ENCODE measurements at places on chromosomes 16 and 17.

- DNase-seq = no peak
Measured at GRCh38 chr16:51084074-51084928, 66.8 kb downstream of the SALL1 start.

DNA sequence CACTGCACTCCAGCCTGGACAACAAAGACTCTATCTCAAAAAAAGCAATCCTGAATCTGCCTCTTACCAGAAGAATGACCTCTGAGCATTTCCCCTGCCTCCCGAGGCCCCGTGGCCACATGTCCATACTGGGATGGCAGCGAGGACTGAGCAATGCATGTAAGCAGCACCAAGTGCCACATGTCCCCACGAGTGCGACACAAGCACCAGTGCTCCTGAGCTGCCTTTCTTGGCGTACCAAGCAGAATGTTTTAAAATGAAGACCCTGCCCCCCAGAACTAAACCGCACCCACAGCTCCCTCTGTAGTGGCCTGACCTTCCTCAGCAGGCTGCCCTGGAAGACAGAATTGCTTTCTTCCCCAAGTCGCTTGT lies 373.3 kb downstream of the SLC39A11 start:
- DNase-seq = no peak

GRCh38 chr17:28371245-28372202 lies at the start of gene SARM1:
Gene SARM1 (plus strand): TSS chr17:28371694. CDS start chr17:28372033, 339 bp downstream.
- no peak for DNase-seq

GRCh38 chr16:9407206-9407758 lies 315.8 kb downstream of the HAPSTR1 start:
- DNase-seq = no peak

DNA sequence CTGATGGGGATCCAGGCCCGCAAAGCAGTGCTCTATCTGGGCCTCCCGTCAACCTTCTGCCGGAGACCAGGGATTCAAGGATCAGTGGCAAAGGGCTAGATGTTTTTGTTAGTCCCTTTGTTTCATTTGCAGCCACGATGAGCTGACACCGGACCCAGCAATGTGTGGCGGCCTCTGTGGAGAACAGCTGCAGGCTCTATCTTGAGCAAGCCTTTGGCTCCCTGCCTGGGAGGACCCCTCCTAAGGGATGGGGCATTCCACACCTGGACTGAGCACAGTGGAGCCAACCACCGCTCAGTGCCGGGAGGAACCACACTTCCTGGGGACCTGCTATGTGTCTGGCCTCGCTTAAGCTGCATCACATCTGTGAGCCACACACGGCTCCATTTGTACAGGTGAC lies 215.8 kb downstream of the RBFOX3 start:
- DNase-seq = no peak

DNA sequence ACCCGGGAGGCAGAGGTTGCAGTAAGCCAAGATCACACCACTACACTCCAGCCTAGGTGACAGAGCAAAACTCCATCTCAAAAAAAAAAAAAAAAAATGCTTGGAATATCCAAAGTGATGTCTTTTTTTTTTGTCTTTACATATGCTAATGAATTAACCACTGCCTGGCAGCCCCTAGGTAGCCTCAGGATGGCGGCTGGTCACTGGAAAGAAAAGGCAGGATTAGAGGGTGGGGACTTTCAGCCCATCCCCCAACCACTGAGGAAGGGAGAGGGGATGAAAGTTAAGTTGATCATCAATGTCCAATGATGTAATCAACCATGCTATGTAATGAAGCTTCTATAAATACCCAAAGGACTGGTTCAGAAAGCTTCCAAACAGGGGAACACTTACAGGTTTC lies 26.8 kb downstream of the RNF157 start:
- no peak for DNase-seq

- DNase-seq = no peak
Measured at GRCh38 chr17:78239489-78239931, 8.1 kb downstream of the TMEM235 start.

DNA sequence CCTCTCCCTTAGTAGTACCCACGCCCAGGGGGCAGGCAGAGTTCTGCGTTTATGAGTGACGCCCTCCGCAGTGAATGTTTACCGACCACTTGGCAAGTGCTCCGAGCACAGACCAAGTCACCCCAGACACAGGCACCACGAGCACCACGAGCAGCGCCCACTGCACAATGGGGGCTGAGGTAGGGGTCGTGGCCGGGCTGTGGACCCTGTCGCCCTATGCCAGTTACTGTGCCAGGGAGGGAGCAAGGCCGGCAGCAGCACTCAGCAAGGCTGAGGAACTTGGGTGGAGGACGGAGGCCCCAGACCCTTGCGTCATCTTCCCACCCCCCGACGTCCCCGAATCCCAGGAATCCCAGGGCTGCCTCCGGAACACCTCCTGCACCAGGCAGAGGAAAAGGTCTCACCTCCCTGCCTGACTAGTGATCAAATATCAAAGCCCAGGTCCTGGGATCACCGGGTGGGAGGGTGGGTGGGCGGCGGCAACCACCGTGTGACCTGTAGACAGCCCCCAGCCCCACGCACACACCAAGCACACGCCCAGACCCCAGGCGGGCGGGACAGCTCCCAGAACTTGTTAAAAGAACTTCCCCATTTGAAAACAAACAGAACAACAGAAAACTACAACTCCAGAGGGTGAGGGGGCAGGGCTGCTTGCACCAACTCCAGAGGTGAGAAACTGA lies 5.4 kb downstream of the VASN start:
- no peak for DNase-seq

- peak; percentile 27 for DNase-seq
Measured at GRCh38 chr16:1771864-1772361, 570 bp upstream of the NME3 start.

DNA sequence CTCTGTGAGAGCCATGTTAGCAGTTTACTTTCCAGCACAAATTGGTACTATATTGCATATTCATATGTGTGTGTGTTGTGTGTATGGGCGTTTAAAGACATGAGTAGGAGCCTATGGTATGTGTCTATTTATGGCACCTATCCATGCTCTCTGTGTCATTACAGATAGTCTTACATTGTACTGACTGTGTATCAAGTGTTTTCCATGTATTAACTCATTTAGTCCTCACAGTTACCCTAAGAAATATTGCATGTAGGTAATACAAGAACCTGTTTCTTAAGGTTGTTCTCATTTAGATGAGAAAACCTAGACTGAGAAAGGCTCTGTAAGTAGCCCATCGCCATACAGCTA lies 1.6 kb downstream of the ALG1 start:
- no peak for DNase-seq

DNA sequence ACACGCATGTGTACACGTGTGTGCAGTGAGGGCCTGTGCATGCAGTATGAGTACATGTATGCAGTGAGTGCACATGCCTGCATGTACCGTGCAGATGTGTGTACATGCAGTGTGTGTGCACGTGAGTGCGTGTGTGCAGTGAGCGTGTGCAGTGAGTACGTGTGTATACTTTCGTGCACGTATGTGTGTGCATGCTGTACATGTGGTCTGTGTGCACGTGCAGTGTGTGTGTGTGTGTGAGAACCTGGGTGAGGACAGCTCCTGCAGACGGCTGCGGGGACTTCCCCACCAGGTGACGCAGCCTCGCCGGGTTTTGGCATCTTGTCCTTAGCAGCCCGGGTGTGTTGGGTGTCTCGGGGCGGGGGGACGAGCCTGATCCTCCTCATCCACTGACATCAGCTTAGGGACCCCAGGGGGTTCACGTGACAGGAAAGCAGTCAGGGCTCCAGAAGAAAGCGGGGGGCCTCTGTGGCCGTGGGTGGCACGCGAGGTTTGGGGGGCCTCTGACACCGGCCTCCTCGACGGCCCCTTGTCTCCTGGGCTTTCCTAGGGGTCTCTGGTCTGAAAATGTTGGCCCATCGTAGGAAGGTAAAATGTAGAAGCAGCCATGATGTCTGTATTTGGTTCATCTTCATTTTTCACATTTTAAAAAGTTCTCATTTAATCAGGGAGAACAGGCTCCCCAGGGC lies 119.6 kb upstream of the ZNF750 start:
- DNase-seq = no peak

DNA sequence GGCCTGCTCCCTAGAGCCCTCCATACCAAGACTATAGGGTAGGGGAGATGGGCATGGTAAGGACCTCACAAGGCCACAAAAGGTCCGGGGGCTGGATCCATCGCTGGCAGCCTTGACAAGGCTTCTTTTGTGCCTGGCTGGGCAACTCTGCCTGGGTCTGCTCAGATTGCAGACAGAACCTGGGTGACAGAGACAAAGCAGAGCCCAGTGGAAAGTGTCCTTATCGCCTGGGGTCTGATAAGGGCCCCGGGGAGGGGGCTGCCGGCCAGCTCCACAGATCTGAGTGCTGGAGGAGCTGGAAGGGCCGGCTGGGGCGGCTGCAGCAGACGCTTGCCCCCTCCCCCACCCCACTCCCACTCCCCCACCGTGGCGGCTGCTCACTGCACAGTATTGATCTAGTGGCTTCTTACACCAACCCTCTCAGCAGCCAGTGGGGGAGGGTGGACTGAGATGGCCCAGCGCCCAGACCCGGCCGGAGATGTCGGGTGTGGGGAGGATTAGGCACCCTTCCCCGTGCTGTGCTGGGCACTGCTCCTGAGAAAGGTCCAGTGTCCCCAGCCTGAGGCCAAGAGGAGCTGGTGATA lies 7.2 kb downstream of the MMP15 start:
- DNase-seq = no peak

GRCh38 chr17:62653002-62653825 lies 25.7 kb downstream of the MRC2 start:
- peak; percentile 82 for DNase-seq

DNA sequence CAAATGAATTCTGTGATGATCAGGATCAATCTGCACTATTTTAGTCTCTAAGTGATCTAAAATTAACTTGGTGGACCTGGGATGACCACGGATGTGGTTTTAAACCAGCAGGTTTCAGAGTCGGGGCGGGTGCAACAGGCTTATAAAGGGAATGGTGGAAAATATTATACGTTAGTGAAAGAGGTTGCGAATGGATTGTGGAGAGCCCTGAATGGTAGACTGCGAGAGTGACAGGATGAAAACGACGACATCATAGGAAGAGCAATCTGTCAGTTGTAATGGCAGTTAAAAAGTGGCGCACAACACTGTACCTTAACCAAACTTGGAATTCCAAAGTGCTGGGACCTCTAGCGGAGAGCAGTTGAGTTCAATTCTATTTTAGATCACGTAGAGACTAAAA lies 1.2 kb upstream of the CYB5B start:
- no peak for DNase-seq

GRCh38 chr17:16465861-16466338 lies 26.1 kb downstream of the LRRC75A start:
- DNase-seq = no peak

GRCh38 chr16:8678068-8678927 lies 3.9 kb downstream of the ABAT start:
- DNase-seq = no peak

DNA sequence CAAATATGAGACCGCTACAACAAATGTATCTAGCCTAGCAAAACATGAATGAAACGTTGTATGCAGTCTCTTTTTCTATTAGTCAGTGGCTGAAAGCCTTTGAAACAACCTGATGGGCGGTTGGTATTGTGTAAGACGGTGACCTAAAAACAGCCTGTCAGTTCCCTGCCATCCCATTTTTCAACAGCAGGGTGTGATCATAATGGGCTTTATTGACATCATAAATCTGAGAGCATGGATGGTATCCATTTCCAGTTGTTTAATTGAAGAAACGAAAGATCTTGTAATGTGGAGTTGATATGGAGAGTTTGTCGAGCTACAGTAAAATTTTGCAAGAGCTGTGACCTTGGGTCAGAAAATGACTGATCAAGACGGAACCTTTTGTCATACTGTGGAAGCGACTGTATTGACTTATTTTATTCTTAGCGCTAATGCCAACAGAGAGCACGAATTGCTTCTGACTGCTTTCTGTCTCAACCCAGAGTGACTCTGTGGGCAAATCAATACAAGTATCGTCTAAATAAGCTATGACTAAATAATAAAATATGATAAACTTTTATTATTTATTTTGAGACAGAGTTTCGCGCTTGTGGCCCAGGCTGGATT lies 12.3 kb upstream of the MEIOB start:
- peak; percentile 74 for DNase-seq

DNA sequence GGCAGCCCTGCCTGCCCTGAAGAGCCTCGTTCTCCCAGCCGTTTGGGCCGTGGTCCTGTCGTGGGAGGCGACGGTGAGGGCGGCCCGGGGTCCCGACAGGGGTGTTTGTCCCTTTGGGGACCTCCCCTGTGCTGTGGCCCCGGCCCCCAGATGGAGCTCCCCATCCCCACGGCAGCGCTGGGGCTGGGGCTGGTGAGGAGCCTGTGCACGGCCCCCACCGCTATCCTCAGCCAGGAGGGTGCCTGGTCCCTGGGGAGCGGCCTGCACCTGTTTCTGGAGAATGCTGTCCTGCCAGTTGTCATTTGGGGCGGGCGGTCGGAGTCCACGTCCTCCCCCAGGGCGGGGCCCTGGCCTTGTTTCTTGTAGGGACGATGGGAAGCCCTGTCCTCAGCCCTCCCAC lies 6.6 kb downstream of the CAPN15 start:
- DNase-seq = no peak

- DNase-seq = peak; percentile 50
Measured at GRCh38 chr17:4711661-4712181, 1.3 kb downstream of the ARRB2 start.

- no peak for DNase-seq
Measured at GRCh38 chr16:57392694-57393093, 11.9 kb upstream of the CCL17 start.

GRCh38 chr17:44907729-44908470 lies 7.4 kb downstream of the GFAP start:
- DNase-seq = no peak

DNA sequence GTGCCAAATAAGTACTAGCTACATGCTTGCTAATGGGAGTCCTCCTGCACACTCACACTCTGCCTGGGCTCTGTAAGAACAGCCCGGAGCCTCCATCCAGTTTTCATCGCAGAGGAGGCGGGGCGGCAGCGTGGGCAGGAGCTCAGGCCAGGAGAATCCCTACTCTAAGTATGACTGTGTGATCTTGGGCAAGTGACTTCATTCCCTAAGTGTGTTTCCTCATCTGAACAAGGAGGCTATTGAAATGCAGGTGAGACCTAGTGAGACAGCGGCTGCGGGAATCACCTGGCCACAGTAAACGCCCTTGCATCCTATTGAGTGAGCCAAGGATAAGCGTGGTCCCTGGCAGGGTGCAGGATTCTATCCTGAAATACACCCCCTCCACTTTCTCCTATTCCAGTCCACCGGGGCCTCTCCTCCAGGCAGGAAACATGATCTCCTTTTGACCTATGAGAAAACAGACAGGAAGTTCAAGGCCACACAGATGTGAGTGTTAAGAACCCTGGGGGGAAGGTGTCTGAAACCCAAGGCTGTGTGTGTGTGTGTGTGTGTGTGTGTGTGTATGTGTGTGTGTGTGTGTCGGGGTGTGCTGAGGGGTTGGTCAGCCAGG lies 5.2 kb upstream of the RAI1 start:
- no peak for DNase-seq
